Activated CD4-positive, alpha-beta T cell treated with anti-CD3 and anti-CD28 coated beads, Interleukin-10, Interleukin-2, amounts not matched to agents 100 ng/mL and 50 ng/mL, durations not matched to agents 16 hours and 8 hours (primary cell): ENCODE measurements at places on chromosomes 11 and 22.
A peak's percentile ranks its signal among the peaks of the same experiment; 100 is the strongest.

- DNase-seq = no peak
Measured at GRCh38 chr11:66766681-66767080, 37.7 kb upstream of the SPTBN2 start.

- no peak for DNase-seq
Measured at GRCh38 chr22:45834795-45835194, 142.2 kb downstream of the WNT7B start.

DNA sequence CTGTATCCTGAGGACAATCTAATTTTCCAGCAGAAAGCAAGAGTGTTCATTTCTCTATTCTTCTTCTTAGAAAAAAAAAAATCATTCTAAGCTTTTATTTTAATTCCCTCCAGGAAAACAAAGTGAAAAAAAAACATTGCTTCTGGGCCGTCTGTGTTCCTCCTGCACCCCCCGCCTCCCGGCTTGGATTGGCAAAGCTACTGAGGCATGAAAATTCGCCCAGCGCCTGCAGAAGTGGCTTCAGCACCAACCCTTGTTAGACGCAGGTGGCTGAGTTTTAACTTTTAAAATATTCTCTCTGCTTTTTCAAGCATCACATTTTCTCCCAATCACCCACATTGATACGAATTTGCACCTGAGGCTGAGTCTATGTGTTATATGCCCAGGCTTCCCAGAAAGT lies 401.6 kb downstream of the BRD1 start:
- no peak for DNase-seq

DNA sequence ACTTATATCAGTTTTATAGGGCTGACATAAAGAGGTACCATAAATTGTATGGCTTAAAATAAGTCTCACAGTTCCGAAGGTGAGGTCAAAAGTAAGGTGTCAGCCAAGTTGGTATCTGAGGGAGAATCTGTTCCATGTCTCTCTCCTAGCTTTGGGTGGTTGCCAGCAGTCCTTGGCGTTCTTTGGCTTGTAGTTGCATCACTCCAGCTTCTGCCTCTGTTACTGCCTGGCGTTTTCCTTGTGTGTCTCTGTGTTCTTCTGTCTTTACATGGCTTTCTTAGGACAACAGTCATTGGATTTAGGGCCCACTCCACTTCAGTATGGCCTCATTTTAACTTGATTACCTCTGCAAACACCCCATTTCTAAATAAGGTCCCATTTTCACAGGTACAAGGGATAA lies 16.7 kb downstream of the MMP7 start:
- no peak for DNase-seq

GRCh38 chr22:22770280-22770871 lies 117.2 kb upstream of the IGLL5 start:
- peak; percentile 47 for DNase-seq

- no peak for DNase-seq
Measured at GRCh38 chr22:37287550-37287951, 5.2 kb downstream of the CYTH4 start.

GRCh38 chr11:73359930-73360742 lies 16.1 kb upstream of the RELT start:
- DNase-seq = peak; percentile 37

DNA sequence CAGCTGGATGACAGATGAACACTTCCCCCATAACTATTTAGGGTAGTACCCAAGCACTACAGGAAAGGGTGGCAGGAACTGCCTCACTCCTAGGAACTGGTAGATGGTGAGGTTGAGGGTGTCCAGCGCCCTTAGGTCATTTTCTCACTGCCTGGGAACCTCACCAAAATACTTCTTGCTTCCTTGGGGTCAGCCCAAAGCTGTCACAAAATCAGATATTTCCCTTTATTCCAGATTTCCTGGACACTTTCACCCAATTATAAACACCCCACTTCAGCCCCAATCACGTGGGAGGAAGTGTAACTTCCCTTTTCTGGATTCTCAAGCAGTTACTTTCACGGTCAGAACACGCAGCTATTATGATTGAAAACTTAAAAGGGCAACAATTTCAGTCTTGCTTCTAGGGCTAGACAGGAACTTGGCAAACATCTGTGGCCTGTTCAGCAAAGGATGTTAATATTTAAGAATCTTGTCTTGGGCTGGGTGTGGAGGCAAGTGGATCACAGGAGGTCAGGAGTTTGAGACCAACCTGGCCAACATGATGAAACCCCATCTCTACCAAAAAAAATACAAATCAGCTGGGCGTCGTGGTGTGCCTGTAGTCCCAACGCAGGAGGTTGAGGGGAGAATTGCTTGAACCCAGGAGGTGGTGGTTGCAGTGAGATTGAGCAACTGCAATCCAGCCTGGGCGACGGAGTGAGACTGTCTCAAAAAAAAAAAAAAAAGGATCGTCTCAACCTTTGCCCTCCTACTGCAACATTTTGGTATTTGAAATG lies 4.0 kb downstream of the FTH1 start:
- DNase-seq = peak; percentile 49

GRCh38 chr22:27134315-27134701 lies 476.9 kb downstream of the MIAT start:
- peak; percentile 75 for DNase-seq

DNA sequence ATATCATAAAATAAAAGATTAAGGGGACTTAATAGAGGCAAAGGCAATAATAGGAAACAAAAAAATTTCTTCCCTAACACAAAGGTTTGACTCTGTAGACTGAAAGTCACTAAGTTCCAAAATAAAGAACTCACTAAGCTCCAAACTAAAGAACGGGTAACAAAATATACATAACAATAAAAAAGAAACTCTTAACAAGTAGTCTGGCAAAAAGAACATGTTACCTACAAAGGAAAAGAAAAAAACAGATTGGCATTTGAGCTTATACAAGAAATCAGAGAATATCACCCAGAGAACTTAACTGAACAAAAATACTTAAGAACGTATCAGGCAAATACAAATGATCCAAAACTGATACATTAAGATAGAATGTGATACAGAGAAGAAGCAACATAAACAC lies 7.5 kb downstream of the ARHGAP32 start:
- DNase-seq = no peak

DNA sequence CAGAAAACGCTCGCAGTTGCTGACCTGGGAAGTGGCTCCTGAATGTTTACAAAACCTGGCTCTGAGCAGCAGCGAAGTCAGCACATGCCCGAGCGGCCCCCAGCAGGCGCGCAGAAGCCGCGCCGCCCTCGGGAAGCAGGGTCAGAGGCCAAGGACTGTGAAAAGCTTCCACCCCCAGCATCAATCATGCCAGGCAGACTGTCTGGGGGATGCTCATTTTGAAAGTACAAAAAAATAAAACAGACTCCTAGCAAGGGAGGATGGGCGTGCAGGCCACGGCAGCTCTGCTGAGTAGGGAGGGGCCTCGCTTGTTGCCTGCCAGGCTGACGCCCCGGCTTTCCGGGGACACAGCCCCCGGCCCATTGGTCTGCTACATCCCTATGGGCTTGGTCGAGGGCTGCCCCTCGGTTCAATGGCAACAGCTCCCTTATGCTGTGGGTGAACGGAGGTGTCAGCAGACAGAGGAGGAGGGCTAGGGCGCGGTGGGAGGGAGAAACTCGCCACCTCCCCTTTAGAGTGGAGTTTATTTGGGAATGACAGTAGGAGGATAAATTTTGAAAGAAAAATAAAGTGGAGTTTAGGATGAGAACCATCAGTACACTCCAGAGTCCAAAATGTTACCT lies 37.7 kb upstream of the GNB1L start:
- peak; percentile 83 for DNase-seq

GRCh38 chr11:61609980-61610366 lies 29.1 kb upstream of the SYT7 start:
- DNase-seq = no peak

DNA sequence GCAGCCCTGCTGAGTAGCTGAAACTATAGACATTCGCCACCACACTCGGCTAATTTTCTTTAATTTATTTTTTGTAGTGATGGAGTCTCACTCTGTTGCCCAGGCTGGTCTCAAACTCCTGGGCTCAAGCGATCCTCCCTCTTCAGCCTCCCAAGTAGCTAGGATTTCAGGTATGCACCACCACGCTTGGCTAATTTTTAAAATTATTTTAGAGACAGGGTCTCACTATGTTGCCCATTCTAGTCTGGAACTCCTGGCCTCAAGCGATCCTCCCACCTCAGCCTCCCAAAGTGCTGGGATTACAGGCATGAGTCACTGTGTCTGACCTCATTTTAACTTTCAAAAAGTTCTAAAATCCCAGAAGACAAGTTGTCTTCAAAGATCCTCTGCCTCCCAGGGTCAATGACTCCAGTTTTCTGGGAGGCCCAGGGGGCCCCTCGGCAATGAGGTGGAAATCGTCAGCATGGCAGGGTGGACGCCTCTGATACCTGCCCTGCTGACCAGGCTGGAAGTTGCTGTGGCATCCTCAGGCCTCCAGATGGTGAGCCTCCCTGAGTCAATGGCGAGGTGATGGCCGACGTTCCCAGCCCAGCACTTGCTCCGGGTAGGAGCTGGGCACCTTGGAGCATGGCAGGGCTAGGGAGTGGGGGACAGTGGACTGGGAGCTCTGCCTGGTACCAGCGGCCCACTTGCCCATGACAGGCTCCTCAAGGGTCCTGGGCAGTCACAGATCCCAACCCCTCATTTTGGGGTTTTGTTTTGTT lies 31.1 kb downstream of the RPL3 start:
- DNase-seq = no peak

DNA sequence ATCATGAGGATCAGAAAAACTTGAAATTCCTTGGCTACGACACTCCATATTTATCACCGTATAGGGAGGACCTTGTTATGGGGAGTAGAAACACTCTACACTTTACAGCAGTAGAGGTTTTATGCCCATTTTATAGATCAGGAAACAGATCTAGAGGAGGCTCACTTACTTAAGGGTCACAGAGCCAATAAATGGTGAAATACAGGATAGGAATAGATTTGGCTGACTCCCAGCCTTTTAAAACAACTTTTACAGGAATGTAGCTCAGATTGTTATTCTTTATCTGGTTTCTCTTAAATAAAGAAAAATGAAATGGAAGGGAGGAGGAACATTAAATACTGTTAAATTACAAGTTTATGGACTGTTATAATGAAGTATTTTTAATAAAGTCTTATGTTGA lies 14.8 kb downstream of the FBXO7 start:
- no peak for DNase-seq

- no peak for DNase-seq
Measured at GRCh38 chr11:114116357-114116756, 56.8 kb downstream of the ZBTB16 start.

DNA sequence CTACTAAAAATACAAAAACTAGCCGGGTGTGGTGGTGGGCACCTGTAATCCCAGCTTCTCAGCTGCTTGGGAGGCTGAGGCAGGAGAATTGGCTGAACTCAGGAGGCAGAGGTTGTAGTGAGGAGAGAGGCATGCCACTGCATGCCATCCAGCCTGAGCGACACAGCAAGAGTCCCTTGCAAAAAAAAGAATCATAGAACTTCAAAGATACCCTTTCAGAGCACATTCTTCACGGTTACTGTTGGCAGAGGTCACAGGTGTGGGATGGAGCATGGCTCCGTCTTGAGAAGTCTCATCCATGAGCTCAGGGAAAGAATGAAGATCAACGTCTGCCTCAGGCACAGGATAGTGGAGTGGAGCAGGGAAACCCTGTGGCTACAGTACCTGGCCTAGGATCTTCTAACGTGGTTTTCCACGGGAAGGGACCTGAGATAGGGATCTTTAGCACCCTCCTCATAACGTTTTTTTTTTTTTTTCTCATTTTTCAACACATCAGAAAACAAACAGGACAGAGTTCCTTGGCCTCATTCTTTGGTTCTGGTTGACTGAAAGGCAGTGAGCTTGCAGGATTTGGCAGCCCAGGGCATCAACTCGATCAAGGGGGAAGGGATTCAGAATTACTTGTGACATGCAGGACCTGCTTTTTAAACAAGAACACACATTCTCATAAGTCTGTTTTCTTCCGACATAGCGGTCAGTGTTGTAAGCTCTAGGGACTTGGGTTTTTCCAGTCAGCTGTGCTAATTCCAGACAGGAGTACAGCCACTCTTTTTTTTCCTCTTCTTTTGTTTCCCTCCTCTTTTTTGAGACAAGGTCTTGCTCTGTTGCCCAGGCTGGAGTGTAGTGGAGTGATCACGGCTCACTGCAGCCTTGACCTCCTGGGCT lies 22.8 kb downstream of the F2 start:
- DNase-seq = no peak

GRCh38 chr11:44767421-44767820 lies 40.7 kb downstream of the TSPAN18 start:
- no peak for DNase-seq

GRCh38 chr11:2261436-2262230 lies 8.8 kb downstream of the ASCL2 start:
- DNase-seq = no peak

DNA sequence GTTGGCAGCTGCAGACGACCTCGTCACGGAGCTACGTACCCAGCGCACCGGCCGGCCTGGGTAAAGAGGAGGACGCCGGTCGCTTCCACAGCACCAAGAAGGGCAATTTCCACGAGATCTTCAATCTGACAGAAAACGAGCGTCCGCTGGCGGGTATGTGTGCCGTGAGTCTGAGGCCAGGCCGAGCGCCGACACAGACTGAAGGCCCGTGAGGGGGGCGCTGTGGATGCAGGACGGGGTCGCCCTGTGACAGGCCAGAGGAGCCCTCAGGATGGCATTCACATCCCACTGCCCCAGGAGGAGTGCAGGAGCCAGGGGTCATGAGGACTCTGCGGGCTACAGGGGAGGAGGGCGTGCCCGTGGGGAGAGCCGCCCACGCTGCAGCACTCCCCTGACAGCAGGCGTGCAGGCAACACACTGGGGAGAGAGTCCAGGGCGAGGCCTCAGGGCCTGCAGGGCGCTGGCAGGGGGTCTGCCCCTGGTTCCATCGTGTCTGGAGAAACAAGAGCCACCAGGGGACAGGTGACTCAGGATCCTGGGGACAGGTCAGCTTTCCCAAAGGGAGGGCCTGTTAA lies 53.6 kb downstream of the GRAMD4 start:
- peak; percentile 18 for DNase-seq

DNA sequence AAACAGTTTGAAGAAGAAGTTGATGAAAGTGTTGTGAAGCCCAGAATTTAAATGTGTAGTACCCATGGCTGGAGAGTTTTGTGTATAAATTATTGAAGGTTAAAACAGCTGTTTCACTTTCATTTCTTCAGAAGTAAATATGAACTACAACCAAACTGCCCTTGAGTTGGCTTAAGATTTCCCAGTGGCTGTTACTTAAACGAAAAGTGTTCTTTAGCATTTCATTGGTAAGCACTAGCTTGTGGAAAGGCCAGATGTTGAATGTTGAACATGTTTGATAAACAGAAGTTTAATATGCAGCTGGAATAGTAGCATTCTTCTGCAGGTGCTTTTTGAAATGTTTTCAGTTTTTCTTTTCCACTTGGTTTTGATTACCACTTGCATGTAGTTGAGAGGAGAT lies 83.2 kb upstream of the TNRC6B start:
- peak; percentile 11 for DNase-seq
